Right lung (tissue), 10 donors: ENCODE measurements at places on chromosomes 1 and 21.

DNA sequence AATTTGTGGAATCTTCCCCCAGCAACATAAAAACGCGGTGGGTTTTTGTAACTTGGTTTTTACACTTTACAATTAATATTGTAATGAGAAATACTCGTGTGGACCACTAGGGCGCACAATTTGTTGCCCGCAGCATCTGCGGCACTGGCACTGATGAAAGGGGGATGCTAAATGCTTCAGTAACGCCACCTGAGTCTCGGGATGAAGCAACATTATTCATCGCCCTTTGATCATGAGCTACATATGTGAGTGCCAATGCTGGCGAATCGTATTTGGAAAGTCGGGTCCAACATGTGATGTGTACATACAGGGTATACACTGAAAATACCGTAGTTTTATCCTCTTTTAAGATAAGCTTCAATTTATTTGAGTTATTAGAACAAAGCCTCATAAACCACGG, 34.2 kb upstream of the COX20 start:
- no peak for DNase-seq

DNA sequence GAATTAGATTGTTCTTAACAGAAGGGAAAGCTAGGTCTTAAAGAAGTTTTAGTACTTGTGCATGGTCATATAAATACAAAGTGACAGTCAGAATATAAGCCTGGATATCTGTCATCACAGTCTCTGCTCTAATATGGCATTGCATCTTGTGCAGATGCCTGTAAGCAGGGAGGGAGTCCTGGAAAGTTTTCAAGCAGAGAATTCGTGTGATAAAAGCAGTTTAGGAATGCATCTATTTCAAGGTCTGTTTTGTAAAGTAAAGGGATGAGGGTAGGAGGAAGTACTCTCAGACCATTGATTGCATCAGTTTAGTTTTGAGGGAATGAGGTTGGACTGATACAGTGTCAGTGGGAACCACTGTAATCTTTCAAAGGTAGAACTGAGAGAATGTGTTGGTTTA, 30.6 kb downstream of the IARS2 start:
- DNase-seq = no peak

DNA sequence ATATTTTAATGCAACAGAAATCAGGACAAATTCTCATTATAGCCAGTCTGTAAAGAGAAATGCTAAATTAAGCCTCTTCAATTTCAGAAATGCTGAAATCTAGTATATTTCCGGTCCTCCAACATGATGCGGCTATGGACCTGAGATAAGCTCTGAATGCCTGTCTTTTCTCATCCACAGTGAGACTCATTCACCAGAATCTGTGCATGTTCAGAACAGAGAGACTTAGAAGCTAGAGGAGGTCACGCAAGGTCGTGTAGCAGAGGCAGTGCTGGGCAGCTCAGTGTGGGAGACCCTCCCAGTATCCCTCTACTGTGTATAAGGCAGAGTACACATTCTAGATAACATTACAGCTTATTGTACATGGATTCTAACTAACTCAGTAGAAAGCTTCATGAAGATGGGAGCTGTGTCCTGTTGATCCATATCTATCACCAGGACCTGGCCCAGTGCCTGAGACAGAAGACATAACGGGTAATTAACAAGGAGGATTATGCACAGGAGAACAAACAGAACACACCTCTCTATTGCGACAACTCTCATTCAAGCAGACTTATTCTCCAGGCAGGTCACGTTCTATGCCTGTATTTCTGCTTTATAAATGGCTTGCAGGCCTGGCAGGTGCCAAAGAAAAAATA, 97.0 kb upstream of the COA6 start:
- no peak for DNase-seq

GRCh38 chr1:217907504-217907903, 276.4 kb downstream of the SPATA17 start:
- DNase-seq = no peak

GRCh38 chr1:223742856-223743517, 30.6 kb downstream of the CAPN2 start:
- DNase-seq = no peak

DNA sequence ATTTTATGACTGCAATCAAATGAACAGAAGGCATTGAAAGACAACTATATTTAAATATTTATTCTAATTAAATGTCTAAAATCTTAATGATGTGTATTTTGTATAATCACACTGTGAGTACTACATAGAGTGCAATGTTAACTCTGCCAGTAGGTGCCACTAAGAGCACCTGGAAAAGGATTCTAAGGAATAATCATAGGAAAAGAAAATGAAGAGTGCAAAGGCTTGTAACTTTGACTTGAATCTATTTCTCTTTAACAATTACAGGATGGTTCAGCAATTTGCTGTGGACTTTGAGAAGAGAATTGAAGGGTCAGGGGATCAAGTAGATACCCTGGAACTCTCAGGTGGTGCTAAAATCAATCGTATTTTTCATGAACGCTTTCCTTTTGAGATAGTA, 200.4 kb downstream of the DNM3 start:
- no peak for DNase-seq

- no peak for DNase-seq
Observed at GRCh38 chr1:201330541-201330940, 46.9 kb downstream of the TNNT2 start.

GRCh38 chr1:29798699-29799566, 562.6 kb downstream of the PTPRU start:
- DNase-seq = no peak
